ENCODE measurements at places on chromosomes 1 and 21.
A peak's percentile ranks its signal among the peaks of the same experiment; 100 is the strongest.

- no peak for DNase-seq
- no peaks in the 10 kb centered on the region for H3K4me1 ChIP-seq
- no peak overlapping the region for H3K27ac ChIP-seq
- no peaks in the 10 kb centered on the region for H3K36me3 ChIP-seq
- H3K27me3 ChIP-seq, result no peaks in the 10 kb centered on the region
These were observed 12.3 kb upstream of the SDC3 start for GRCh38 chr1:30920827-30921226.

- H3K4me3 ChIP-seq, result no peak overlapping the region
- no peak overlapping the region for H3K27ac ChIP-seq
- H3K4me1 ChIP-seq, result no peaks in the 10 kb centered on the region
- DNase-seq, result no peak
- H3K27me3 ChIP-seq, result no peaks in the 10 kb centered on the region
These were observed 15.6 kb downstream of the TMPRSS15 start for GRCh38 chr21:18387994-18388393.

DNA sequence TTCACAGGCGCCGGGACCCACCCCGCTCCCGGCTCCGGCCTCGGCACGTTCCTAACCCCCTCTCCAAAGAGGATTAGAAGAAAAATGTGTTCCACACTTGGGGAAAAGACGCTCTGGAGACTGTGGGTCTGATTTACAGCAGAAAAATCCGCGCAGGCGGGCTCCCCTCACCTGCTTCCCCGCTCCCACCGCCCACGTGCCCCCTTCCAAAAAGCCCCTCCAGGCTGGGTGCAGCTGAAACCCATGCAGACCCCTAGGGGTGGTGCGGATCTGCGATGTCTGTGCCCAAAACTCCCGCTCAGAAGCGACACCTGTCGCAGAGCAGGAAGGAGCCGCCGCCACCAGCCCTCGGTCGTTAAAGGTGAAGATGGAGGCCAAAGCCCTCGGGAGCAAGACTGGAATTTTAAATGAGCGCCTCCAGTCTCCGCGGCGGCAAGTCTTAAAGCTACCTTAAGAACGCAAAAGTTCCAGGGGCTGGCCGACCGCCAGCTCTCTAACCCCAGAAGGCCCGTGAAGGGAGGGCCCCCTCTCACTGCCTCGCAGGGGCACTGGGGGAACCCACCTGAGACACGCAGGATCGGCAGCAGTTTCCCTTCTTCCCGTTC is 688 bp upstream of the CHD5 start:
- H3K27ac ChIP-seq, result no peak overlapping the region
- peaks cover 4% of the 10 kb centered on the region for H3K36me3 ChIP-seq
- H3K4me1 ChIP-seq, result peaks cover 5% of the 10 kb centered on the region
- DNase-seq, result no peak

- no peak overlapping the region for H3K4me3 ChIP-seq
- H3K36me3 ChIP-seq, result no peaks in the 10 kb centered on the region
- no peak for DNase-seq
- H3K27me3 ChIP-seq, result no peaks in the 10 kb centered on the region
These were observed 43.5 kb downstream of the STYXL2 start for GRCh38 chr1:167137332-167137781.

- H3K4me3 ChIP-seq, result peak overlapping the region; percentile 76
- peaks cover 10% of the 10 kb centered on the region for H3K4me1 ChIP-seq
- DNase-seq, result no peak
- H3K27ac ChIP-seq, result no peak overlapping the region
These were observed 829 bp downstream of the PEA15 start for GRCh38 chr1:160206036-160206389.

- H3K4me3 ChIP-seq, result no peak overlapping the region
- H3K27ac ChIP-seq, result no peak overlapping the region
- no peaks in the 10 kb centered on the region for H3K36me3 ChIP-seq
- peaks cover 11% of the 10 kb centered on the region for H3K27me3 ChIP-seq
- no peaks in the 10 kb centered on the region for H3K4me1 ChIP-seq
- no peak for DNase-seq
These were observed 2.2 kb upstream of the ZBTB21 start for GRCh38 chr21:42012344-42012743.

DNA sequence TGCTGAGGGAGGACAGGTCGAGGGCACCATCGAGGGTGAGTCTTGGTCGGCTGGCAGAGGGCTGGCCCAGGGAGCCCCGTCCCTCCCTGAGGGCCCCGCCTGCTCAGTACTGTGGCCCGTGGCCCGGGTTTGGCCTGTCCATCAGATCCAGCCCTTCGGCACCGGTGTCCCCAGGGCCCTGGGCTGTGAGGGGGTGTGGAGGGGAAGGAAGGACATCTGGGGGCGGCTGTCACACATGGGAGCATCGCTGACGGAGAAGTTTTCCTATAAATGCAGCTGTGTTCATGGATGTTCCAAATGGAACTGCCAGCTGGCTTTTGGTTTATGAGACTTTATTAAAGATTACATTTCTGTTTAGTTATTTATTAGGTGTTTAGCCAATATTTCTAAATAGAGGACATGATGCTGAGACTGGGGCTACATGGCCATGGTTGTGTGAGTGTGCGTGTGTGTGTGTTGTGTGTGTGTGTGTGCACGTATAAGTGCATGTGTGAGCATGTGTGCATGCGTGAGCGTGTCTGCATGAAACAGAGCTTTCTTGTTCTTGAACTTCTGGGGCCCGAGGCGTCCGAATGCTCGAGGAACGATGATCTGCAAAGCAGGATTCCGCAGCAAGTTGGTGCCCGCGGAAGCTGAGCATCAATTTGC is 54.3 kb downstream of the SLX9 start:
- H3K27ac ChIP-seq, result no peak overlapping the region
- no peak overlapping the region for H3K4me3 ChIP-seq
- H3K36me3 ChIP-seq, result no peaks in the 10 kb centered on the region
- H3K27me3 ChIP-seq, result no peaks in the 10 kb centered on the region

GRCh38 chr1:80054129-80054528 is 1047.6 kb upstream of the ADGRL4 start:
- H3K27me3 ChIP-seq, result no peaks in the 10 kb centered on the region
- H3K4me3 ChIP-seq, result no peak overlapping the region
- H3K27ac ChIP-seq, result no peak overlapping the region
- H3K4me1 ChIP-seq, result no peaks in the 10 kb centered on the region
- no peaks in the 10 kb centered on the region for H3K36me3 ChIP-seq

DNA sequence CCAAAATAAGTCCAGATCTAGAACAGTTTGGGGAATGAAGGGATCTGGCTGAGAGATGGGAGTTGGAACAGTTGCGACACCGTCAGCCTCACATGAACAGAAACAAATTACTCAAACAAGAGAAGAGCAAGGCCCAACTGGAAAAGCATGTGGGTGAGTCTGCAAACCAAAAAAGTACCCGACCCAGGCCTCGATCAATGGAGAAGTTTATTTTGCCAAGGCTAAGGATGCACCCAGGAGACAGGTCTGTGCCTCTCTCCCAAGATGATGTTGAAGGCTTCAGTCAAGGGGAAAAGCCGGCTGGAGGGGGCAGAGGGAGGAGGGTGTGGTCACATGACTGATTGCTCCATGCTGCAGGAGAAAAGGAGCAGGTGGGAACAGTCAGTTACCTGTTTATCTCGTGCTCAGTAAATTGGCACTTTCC is 42.3 kb downstream of the KRTAP10-1 start:
- H3K27ac ChIP-seq, result no peak overlapping the region
- H3K27me3 ChIP-seq, result no peaks in the 10 kb centered on the region
- H3K4me1 ChIP-seq, result no peaks in the 10 kb centered on the region

GRCh38 chr1:246214708-246215509 is 292.2 kb downstream of the SMYD3 start:
- H3K36me3 ChIP-seq, result no peaks in the 10 kb centered on the region
- H3K27me3 ChIP-seq, result no peaks in the 10 kb centered on the region
- H3K4me1 ChIP-seq, result peaks cover 3% of the 10 kb centered on the region
- no peak overlapping the region for H3K4me3 ChIP-seq

DNA sequence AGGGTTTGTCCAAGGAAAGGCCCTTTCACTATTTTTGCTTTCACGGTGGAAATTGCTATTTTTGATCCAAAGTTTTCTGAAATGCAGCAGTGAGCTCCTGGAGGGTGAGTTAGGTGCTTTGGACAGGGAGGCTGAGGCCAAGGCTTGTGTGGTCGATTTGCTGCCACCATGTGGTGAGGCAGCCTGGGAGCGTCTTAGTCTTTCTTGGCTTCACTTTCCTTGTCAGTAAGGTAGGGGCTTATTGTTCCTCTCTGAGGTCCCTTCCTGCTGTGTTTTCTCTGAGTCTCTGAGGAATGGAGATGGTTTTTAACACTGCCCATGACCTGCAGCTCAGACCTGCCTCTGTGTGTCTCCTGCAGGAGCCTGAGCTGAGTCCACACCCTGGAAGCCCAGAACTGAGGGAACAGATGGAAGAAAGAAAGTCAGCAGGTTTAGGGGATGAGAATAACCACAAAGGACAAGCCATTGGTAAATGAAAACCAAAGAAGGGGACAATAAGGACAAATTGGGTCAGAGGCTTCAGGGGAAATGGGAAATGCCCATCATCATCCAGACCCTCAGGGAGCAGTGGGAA is 20.1 kb upstream of the S100A10 start:
- H3K27ac ChIP-seq, result no peak overlapping the region
- no peak overlapping the region for H3K4me3 ChIP-seq
- H3K36me3 ChIP-seq, result no peaks in the 10 kb centered on the region
- no peaks in the 10 kb centered on the region for H3K27me3 ChIP-seq

- H3K4me1 ChIP-seq, result peaks cover 7% of the 10 kb centered on the region
- no peak for DNase-seq
- 0 out of 2 replicates have a peak, but pooled peaks cover 3% of the 10 kb centered on the region for H3K36me3 ChIP-seq
- no peaks in the 10 kb centered on the region for H3K27me3 ChIP-seq
These were observed 67.0 kb upstream of the KLHDC7A start for GRCh38 chr1:18413541-18414305.

DNA sequence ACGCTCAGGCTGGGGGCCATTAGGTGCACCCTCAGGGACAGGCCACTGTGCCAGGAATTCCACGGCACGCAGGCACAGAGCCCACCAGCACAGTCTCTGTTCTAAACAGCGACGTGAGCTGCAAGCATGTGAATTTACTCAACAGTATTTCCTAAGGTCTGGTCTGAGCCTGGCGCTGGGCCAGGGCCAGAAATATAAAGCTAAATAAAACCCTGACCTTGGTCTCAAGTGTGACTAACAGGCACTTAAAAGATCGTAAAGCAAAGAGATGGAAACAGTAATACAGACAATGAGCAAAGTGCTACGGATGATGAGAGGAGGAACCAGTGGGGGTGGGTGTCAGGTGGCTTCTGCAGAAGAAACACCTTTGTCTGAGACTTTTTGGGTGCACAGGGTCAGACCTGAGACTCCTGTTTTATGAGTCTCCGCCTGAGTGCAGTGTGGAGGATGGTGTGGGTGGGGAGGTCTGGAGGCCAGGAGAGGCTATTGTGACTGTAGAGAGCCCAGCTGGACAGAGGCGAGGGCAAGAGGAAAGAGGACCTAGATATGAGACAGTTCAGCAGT is 53.4 kb upstream of the EDN2 start:
- no peak overlapping the region for H3K4me3 ChIP-seq
- no peak overlapping the region for H3K27ac ChIP-seq
- H3K4me1 ChIP-seq, result no peaks in the 10 kb centered on the region
- H3K27me3 ChIP-seq, result no peaks in the 10 kb centered on the region

GRCh38 chr1:192809307-192810252 is 741 bp downstream of the RGS2 start:
- peaks cover 4% of the 10 kb centered on the region for H3K36me3 ChIP-seq
- peak overlapping the region; percentile 76 for H3K4me3 ChIP-seq
- peaks cover 2% of the 10 kb centered on the region for H3K27me3 ChIP-seq
- DNase-seq, result no peak

DNA sequence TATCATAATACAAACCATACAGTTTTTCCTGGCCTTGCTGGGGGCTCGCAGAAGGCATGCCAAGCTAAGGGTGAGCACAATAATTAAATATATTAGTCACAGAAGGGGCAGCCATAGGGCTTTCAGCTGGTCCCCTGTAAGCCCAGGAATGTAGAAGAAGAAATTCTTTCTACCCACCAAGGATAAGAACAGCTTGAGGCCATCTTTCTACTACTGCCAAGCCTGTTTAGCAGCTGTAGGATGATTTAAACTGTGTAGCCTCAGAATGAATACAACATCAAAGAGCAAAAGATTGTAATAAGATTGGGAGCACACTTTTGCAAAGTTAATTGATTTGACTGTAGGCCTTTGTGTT is 171.5 kb downstream of the LRRC7 start:
- DNase-seq, result no peak
- no peaks in the 10 kb centered on the region for H3K36me3 ChIP-seq
- no peak overlapping the region for H3K27ac ChIP-seq
- no peaks in the 10 kb centered on the region for H3K4me1 ChIP-seq

DNA sequence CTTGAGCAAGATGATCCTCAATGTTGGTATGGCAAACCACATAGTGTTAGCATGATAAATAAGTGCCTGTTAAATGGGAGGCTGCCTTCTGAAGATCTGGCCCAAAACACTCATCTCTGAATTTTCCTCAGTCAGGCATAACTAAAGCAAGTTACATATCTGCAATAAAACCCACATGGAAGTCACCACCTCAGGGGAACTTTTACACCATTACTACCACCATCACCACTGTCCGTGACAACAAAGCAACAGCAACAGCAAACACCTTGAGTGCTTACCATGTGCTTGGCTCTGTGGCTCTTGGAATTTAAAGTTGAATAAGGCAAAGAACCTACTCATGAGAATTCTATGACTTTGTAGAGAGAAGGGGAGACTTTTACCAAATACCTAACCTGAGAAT is 233.0 kb downstream of the ASTN1 start:
- no peaks in the 10 kb centered on the region for H3K36me3 ChIP-seq
- H3K27me3 ChIP-seq, result no peaks in the 10 kb centered on the region
- H3K4me3 ChIP-seq, result no peak overlapping the region
- no peak overlapping the region for H3K27ac ChIP-seq
- no peak for DNase-seq

DNA sequence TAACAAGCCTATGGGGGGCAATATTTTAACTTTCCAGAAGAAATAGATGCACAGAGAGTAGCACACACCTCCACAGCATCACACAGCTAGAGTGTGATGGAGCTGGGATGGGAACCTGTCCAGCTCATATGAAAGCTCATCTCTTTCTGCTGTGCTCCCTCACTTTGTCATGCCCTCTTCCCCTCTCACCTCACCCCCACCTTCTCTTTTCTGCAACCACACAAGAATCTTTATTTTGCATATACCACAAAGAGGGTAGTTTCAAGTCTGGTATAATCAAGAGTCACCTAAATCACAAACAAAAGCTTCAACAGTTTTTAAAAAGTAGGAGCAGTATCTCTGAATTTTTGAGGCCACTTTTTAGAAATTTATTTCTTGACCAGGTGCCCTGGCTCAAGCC is 22.6 kb downstream of the FOXD2 start:
- H3K4me3 ChIP-seq, result no peak overlapping the region
- H3K27ac ChIP-seq, result no peak overlapping the region
